ENCODE measurements at places on chromosomes 16 and 17.

DNA sequence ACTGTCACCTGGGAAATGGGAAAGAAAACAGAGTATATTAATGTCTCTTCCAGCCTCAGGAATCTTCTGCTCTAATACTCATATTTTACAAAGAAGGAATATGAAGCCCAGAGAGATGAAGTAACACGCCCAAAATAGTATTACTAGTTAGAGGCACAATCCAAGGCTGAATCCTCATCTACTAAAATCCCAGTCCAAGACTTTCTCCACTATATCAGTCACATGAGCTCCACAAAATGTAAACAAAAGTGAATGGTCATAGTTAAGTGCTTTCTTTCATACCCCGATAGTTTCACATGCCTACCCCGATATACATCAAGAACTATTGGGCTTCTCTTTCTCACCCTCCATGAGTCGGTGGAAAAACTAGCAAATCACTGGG is 965 bp downstream of the INTS2 start:
- DNase-seq: no peak
- no peak overlapping the region for H3K27ac ChIP-seq
- peaks cover 12% of the 10 kb centered on the region for H3K36me3 ChIP-seq
- no peaks in the 10 kb centered on the region for H3K27me3 ChIP-seq

GRCh38 chr17:49241040-49241439 is 10.5 kb upstream of the PHOSPHO1 start:
- no peak overlapping the region for H3K4me3 ChIP-seq
- H3K27me3 ChIP-seq: no peaks in the 10 kb centered on the region
- no peaks in the 10 kb centered on the region for H3K36me3 ChIP-seq

GRCh38 chr16:23734176-23734893 is 20.5 kb upstream of the CHP2 start:
- no peak for DNase-seq
- no peak overlapping the region for H3K4me3 ChIP-seq
- peaks cover 4% of the 10 kb centered on the region for H3K4me1 ChIP-seq

GRCh38 chr16:81268509-81268908 is 30.0 kb downstream of the BCO1 start:
- no peaks in the 10 kb centered on the region for H3K4me1 ChIP-seq
- H3K27ac ChIP-seq: no peak overlapping the region
- H3K36me3 ChIP-seq: no peaks in the 10 kb centered on the region
- no peaks in the 10 kb centered on the region for H3K27me3 ChIP-seq

GRCh38 chr16:79261481-79261940 is 339.0 kb downstream of the MAF start:
- peaks cover 39% of the 10 kb centered on the region for H3K4me1 ChIP-seq
- no peak overlapping the region for H3K27ac ChIP-seq
- no peak overlapping the region for H3K4me3 ChIP-seq
- H3K27me3 ChIP-seq: no peaks in the 10 kb centered on the region

- peaks cover 62% of the 10 kb centered on the region for H3K4me1 ChIP-seq
- H3K27ac ChIP-seq: peak overlapping the region; percentile 95
- no peaks in the 10 kb centered on the region for H3K36me3 ChIP-seq
- DNase-seq: peak; percentile 86
- H3K4me3 ChIP-seq: peak overlapping the region; percentile 13
- no peaks in the 10 kb centered on the region for H3K27me3 ChIP-seq
Observed at GRCh38 chr16:4052801-4053293, 63.4 kb downstream of the ADCY9 start.

DNA sequence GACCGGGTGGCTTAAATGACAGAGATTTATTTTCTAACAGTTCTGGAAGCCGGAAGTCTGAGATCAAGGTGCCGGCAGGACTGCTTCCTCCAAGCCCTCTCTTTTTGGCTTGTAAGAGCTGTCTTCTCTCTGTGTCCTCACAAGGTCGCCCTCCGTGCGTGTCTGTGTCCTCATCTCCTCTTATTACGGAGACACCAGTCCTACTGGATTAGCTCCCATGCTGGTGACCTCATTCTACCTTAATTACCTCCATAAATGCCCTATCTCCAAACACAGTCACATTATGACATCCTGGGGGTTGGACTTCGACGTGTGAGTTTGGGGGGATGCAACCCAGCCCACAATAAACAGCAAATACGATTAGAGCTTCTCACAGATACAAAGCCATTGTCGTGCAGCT is 161.5 kb downstream of the FOXL1 start:
- H3K36me3 ChIP-seq: no peaks in the 10 kb centered on the region
- H3K27me3 ChIP-seq: peaks cover 31% of the 10 kb centered on the region
- no peaks in the 10 kb centered on the region for H3K4me1 ChIP-seq
- H3K4me3 ChIP-seq: no peak overlapping the region
- no peak for DNase-seq

DNA sequence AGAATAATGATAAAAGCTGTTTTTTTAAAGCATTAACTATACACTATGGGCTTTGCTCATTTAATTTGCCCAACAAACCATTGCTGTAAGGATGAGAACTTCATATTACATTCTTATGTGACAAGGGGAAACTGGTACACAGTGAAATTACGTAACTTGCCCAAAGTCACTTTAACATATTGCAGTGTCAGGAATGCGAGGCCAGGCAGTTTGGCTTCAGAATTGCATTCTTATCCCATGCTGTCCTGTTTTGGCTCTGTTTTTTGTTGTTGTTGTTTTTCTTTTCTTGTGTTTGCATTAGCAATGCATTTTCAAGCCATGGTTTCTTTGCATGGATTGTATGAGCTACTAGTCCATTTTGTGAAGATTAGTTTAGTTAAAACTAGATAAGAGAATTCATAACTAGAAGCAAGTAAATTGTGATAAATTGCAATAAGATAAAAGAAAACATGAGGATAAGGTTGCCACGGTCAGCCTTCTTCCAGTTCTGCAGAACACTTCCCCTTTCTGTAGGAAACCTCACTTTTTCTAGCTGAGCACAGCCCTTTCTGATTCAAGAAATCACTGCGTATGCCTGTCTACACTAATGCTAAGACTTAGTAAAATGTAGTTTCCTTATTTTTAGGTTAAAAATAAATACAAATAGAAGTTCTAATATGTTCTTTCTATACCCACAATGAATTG is 221.3 kb upstream of the KCNJ16 start:
- no peaks in the 10 kb centered on the region for H3K27me3 ChIP-seq
- no peaks in the 10 kb centered on the region for H3K36me3 ChIP-seq
- no peak overlapping the region for H3K4me3 ChIP-seq
- DNase-seq: peak; percentile 2
- peaks cover 10% of the 10 kb centered on the region for H3K4me1 ChIP-seq

DNA sequence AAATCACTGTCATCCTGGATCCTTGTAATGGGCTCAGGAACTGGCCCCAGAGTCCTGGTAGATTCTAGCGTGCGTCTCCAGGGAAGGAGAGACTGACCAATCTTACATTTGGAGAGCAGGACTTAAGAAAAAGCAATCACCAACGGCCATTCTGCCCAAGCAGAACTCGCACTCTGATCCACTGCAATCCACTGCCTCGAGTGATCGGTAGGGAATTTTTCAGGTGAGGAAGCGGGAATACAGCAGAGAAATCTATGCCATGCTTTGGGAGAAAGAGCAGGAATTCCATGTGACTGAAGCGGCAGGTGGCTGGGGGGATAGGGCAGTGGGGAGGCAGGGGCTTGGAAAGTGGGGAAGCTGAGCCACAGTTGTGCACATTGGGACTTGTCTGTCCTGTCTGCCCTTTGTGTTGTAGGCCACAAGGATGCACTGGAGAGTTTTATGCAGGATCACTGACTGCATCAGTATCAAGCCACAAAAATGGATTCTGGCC is 143.9 kb upstream of the HS3ST2 start:
- no peaks in the 10 kb centered on the region for H3K4me1 ChIP-seq
- no peak overlapping the region for H3K4me3 ChIP-seq
- no peak overlapping the region for H3K27ac ChIP-seq
- no peaks in the 10 kb centered on the region for H3K36me3 ChIP-seq
- no peak for DNase-seq
- peaks cover 2% of the 10 kb centered on the region for H3K27me3 ChIP-seq

DNA sequence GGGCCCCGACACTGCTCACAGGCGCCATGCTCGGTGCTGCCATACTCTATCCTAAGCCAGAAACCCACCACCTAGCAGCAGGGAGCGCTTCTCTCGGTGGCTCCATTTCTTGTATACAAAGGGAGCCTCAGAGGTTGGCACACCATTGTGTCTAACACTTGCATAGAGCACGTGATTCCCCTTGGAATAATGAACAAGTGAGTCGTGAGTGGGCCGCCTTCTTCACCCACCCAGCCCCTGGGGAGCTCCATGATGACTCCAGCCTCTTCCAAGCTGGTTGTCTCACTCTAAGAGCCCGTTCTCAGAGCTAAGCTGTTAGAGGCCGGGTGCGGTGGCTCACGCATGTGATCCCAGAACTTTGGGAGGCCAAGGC is 82.3 kb upstream of the ZNF469 start:
- no peak overlapping the region for H3K4me3 ChIP-seq
- no peaks in the 10 kb centered on the region for H3K36me3 ChIP-seq
- DNase-seq: no peak
- no peak overlapping the region for H3K27ac ChIP-seq
- H3K27me3 ChIP-seq: no peaks in the 10 kb centered on the region

- H3K4me3 ChIP-seq: no peak overlapping the region
- no peaks in the 10 kb centered on the region for H3K27me3 ChIP-seq
- no peaks in the 10 kb centered on the region for H3K36me3 ChIP-seq
- H3K27ac ChIP-seq: no peak overlapping the region
- H3K4me1 ChIP-seq: peaks cover 3% of the 10 kb centered on the region
Observed at GRCh38 chr17:44604116-44604761, 47.0 kb downstream of the FZD2 start.

GRCh38 chr16:87576171-87576570 is 26.1 kb upstream of the JPH3 start:
- no peak overlapping the region for H3K4me3 ChIP-seq
- no peaks in the 10 kb centered on the region for H3K4me1 ChIP-seq
- no peaks in the 10 kb centered on the region for H3K36me3 ChIP-seq
- H3K27me3 ChIP-seq: no peaks in the 10 kb centered on the region
- no peak overlapping the region for H3K27ac ChIP-seq
- DNase-seq: no peak

DNA sequence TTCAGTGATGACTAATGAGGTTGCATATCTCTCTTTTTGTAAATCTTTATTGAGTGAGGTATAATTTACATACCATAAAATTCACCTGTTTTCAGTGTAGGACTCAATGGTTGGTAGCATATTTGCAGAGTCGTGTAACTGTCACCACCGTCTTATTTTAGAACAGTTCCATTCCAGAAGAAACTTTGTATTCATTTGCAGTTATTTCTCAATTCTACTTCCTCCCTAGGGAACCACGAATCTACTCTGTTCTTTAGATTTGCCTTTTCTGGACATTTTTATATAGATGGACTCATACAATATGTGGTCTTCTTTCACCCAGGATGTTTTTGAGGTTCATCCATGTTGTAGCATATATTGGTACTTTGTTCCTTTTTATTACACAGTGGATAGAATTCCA is 3.7 kb downstream of the FTO start:
- no peak for DNase-seq
- no peaks in the 10 kb centered on the region for H3K27me3 ChIP-seq
- H3K27ac ChIP-seq: no peak overlapping the region
- H3K4me3 ChIP-seq: no peak overlapping the region
- H3K4me1 ChIP-seq: peaks cover 18% of the 10 kb centered on the region
- no peaks in the 10 kb centered on the region for H3K36me3 ChIP-seq

GRCh38 chr16:11034481-11034931 is 90.1 kb downstream of the CLEC16A start:
- no peak overlapping the region for H3K27ac ChIP-seq
- no peaks in the 10 kb centered on the region for H3K4me1 ChIP-seq
- no peak for DNase-seq
